ENCODE measurements at places on chromosomes 3 and 15. TPM values are rescaled to one million over a fixed set of nuclear protein-coding genes. Genes with fewer than 3 reads are reported as not detected.

GRCh38 chr3:64694114-64694513 lies 6.3 kb upstream of the ADAMTS9 start:
- no peak for DNase-seq

DNA sequence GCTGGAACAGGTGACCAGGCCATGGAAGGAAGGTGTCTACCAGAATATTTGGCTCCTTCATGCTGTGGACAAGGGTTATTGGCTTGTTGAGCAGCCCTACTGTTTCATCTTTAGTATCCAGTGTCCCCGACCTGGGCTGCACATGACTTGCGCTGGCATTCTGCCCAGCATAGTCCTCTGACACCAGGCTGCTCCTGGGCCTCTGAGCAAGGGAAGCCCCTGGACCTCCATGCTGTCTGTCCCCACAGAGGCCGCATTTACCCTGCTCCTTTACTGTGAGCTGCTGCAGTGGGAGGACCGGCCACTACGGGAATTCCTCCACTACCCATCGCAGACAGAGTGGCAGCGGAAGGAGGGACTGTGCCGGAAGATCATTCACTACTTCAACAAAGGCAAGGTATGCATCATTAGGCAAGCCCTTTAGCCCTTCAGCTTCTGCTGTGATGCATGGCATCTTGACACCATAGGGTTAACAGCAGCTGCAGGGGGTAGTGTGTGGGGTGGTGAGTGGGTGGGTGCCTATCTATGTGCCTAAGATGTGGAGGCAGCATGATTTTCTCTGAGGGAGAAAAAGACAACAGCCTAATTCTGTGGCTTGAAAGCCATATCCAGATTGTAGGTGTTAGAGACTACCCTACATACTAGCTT lies 44.0 kb upstream of the MANF start:
- DNase-seq, result peak; percentile 41

Gene HRH1
- 8.1 TPM for polyA plus RNA-seq

DNA sequence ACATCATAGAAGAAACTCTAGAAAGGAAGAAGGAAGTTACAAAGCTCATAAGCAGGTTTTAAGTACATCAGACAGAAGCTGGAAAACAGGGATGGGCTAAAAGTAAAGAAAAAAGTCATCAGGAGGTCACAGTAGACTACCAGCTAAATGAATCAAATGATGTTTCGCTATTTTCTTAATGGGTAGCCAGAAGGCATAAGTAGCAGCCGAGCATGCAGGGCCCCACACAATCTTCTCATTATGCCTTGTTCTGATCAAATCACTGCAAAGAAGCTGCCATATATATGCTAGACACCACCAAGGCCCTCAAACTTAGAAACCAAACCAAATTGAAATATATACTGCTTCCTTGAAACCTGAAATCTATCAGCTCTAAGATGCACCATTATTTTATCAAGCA lies 349.1 kb downstream of the ULK4 start:
- DNase-seq, result no peak

Gene SI
- polyA plus RNA-seq, result not detected

- DNase-seq, result no peak
These were observed 990.4 kb upstream of the CADM2 start for GRCh38 chr3:83968356-83968755.

DNA sequence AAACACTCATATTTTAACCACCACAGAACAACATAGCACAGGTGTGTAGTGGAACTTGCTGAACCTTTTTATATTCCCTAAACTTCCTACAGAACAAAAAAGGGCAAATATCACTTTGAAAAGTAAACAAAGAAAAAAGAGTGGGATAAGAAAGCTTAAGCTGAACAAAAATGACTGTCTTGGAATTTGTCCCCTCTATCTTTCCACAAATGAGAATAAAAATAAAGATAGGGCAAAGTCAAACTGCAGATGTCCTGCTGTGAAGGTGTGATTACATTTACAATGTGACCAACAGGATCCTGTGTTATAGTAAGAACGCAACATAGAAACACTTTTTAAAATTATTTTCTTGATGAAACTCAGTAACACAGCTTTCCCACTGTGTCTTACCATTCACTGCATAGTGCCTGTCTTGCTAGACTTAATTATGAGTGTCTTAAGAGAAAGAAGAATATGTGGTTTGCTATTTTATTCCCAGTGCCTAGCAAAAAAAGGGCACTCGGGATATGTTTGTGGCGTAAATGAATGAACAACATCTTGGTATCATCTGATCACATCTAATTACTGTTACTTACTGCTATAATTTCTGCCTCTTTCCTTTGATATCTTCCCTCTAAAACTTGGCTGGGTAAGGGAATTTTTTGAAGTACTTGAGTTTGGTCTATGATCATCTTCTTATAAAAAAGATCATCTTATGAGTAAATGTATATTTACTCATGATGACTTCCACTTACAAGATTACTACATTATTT lies 67.5 kb downstream of the DENND4A start:
- no peak for DNase-seq

GRCh38 chr3:6862041-6862879 lies 1.3 kb downstream of the GRM7 start:
- no peak for DNase-seq

Gene OXSR1
- 15.0 TPM for polyA plus RNA-seq

DNA sequence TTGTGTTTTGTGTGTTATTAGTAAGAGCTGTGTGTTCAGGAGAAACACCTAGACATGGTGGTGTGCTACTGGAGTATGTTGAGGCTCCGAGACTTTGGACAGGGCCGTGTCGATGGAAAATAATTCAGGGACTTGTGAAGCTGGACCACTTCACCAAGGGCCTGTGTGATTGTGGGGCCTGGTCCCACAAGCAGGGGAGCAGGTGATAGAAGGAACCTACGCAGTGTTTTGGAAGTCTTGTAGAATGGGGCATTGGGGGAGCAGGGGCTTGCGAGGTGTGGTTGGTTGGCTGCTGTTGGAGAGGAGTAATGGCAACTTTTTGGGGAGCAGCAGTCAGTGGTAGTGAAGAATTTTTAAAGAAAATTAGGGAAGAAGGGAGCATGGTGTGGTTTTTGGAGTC lies 48.7 kb downstream of the TRIM71 start:
- DNase-seq, result no peak

Gene CSNK1G1
- polyA plus RNA-seq, result 14.8 TPM

DNA sequence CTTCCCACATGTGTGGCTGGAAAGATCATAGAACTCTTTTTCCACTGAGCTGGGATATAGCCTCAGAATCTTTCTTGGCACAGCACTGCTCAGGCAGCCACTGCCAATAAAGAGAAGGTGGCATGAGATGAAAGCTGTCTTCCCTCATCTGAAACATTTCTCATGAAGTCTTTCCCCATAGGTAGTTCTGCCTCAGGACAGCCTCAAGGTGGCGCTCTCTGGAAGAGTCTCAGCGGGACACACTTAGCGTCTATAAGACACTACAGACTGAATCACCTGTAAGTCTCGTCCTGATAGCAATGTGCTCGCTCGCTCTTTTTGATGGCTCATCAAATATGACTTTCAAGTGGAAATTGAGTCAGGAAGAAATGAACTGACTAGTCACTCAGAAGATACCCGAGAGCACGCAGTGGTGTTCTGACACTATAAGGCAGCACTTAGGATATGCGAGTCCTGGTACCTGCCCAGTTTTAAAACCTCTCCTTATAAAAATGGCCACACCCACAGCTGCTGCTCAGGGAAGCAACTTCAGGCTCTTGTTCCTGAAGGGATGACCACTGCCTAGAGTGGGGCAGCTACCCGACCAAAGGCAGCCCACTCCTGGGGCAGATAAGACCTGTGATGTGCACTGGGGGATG lies 269.5 kb downstream of the SUCLG2 start:
- peak; percentile 52 for DNase-seq

GRCh38 chr3:12658593-12659058 lies 5.3 kb downstream of the RAF1 start:
- peak; percentile 93 for DNase-seq

- DNase-seq, result peak; percentile 85
These were observed 37.7 kb downstream of the PLD1 start for GRCh38 chr3:171772427-171773056.

DNA sequence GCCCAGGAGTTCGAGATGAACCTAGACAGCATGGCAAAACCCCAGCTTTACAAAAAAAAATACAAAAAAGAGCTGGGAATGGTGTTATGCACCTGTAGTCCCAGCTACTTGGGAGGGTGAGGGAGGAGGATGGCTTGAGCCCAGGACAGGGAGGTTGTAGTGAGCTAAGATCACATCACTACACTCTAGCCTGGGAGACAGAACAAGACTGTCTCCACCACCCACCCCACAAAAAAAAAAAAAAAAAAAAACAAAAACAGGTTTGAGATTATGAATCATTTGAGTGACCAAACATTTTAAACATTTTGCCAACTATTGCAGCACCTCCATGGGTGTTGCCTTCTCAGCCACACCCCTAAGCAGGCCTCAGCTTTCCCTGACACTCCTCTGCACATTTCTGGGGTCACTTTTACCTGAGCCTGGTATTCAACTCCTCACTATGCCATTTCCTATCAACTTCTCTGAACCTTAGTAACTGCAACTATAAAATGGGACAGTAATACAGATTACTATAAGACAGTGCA lies 41.8 kb downstream of the IL5RA start:
- DNase-seq, result no peak

- no peak for DNase-seq
These were observed 46.7 kb downstream of the NKIRAS1 start for GRCh38 chr3:23869977-23870662.

Gene SLC24A5
- not detected for polyA plus RNA-seq

DNA sequence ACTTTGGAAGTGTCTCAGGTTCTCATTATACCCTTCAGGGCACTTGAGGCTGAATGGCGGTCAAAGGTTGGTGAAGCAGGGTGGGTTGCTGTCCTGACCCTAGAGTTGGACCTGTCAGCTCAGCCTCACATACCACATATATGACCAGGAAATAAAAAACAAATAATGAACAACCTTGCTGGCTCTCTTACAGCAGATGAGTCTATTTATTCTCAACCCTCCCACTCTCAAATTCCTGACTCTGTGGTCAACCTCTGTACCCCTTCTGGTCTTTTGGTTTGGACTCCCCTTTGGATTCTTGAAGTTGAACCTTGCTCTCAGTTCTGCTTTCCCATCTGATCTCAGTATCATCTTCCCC lies 16.9 kb downstream of the PPP2R3A start:
- DNase-seq, result peak; percentile 54

Gene ZBTB47
- 5.2 TPM for polyA plus RNA-seq

- no peak for DNase-seq
These were observed 12.1 kb upstream of the RYR3 start for GRCh38 chr15:33298631-33299030.

GRCh38 chr15:49038382-49038781 lies 7.9 kb downstream of the SECISBP2L start:
- peak; percentile 67 for DNase-seq

DNA sequence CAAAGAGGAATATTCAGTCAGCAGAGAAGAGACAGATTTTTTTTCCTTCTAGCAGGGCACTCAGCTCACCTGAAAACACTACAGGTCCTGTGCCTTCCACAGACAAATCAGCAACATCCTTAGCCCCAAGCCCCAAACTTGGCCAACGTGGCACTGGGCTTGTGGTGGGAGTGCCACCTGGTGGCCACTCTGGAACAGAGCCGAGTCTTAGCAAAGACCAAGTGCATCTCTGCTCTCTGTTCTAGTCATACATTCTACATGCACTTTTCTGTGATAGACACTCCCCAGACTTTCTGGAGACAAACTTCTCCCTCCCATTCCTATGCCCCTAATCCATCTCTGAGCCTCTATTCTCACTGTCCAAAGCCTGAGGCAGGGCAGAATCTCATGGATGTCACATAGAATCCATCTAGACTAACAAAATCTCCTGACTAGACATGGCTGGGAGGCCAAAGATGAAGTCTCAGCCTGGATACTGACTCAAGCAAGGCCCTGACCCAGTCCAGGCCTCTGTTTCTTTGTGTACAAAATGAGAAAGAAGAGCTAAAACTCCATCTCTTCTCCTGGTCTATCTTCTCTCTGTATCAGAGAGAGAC lies 5.1 kb upstream of the SEMA7A start:
- DNase-seq, result peak; percentile 89
